ENCODE measurements at places on chromosomes 13 and 19.

DNA sequence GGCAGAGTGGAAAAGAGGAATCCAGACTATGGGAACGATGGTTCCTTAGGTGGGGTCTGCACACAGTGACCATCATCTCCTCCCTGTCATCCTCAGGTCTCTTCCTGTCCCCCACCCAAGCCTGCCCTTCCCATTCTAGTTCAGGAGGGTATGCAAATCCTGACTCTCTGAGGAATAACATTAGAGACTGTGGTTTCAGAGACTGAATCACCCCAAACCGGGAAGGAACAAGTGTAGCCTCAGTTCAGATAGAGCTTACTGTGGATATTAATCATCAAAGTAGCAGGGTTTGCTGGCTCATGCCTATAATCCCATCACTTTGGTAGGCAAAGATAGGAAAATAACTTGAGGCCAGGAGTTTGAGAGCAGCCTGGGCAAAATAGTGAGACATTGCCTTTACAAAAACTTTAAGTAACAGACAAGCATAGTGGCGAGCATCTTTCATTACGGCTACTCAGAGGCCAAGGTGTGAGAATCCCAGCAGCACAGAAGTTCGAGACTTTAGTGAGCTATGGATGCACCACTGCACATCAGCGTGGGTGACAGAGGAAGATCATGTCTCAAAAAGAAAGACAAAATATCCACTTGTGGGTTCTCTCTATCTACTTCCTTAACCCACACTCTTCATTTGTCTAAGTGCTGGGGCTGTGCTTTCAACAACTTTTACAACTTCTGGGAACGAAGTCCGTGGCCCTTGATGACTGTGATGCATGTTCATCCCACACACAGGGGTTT lies 19.3 kb upstream of the LGALS13 start:
- DNase-seq = peak; percentile 16

DNA sequence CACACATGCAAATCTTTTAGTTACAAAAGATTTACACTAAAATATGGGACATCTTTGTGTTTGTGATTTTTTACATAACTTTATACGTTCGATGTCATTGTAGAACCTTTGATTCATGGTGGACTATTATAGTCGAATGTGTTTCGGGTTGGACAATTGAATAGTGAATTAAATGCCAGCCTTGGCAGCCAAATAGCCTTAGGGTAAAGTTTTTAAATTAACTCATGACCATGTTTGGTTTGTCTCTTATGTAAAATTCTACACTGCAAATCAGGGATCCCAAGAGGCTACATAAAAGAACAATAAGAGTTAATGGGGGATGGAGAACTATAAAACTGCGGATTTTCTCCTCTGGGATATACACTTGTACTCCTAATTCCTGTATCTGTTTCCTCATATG lies 1735.6 kb upstream of the SPRY2 start:
- DNase-seq = no peak

- peak; percentile 48 for DNase-seq
Observed at GRCh38 chr19:17205237-17206140, 9.7 kb upstream of the USE1 start.

- DNase-seq = no peak
Observed at GRCh38 chr13:31227063-31227462, 27.3 kb downstream of the B3GLCT start.

GRCh38 chr13:111626371-111627305 lies 306.2 kb downstream of the TEX29 start:
- no peak for DNase-seq

GRCh38 chr13:63403733-63404132 lies 1988.1 kb upstream of the PCDH20 start:
- DNase-seq = no peak

DNA sequence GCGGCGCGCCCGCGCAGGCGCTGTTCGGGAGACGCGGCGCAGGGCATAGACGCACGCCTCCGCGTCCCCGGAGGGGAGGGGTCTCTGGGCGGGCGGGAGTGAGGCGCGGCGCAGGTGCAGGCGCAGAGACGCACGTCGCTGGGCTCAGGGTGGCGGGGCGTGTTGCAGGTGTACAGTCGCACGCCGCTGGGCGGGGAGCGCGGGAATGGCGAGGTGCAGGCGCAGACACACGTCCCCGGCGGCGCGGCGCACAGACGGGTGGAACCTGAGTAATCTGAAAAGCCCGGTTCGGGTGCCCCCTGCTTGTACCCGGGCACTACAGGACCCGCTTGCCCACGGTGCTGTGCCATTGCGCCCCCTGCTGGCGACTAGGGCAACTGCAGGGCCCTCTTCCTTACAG lies 44.7 kb downstream of the PLPP2 start:
- DNase-seq = no peak

- peak; percentile 56 for DNase-seq
Observed at GRCh38 chr19:46000491-46001246, 5.4 kb downstream of the CCDC61 start.

- no peak for DNase-seq
Observed at GRCh38 chr19:55643887-55644176, 383 bp downstream of the ZNF581 start.

DNA sequence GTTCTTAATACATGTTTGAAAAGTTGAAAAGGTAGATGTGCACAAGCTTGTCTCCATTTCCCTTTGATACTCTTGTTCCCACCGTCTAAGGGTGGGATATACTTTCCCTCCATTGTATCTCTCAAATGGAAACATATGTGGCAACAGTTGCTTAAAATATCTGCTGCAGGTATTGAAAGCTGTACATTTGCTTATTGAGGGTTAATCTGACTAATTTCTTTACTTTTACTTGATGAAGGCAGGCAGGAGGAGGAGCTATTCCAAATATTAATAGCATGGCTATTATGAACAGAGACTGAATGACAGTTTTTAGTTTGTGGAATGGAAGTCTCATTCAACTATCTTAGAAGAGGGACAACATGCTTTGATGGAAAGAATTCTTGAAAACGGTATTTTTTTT lies 103.8 kb downstream of the SLC10A2 start:
- no peak for DNase-seq

DNA sequence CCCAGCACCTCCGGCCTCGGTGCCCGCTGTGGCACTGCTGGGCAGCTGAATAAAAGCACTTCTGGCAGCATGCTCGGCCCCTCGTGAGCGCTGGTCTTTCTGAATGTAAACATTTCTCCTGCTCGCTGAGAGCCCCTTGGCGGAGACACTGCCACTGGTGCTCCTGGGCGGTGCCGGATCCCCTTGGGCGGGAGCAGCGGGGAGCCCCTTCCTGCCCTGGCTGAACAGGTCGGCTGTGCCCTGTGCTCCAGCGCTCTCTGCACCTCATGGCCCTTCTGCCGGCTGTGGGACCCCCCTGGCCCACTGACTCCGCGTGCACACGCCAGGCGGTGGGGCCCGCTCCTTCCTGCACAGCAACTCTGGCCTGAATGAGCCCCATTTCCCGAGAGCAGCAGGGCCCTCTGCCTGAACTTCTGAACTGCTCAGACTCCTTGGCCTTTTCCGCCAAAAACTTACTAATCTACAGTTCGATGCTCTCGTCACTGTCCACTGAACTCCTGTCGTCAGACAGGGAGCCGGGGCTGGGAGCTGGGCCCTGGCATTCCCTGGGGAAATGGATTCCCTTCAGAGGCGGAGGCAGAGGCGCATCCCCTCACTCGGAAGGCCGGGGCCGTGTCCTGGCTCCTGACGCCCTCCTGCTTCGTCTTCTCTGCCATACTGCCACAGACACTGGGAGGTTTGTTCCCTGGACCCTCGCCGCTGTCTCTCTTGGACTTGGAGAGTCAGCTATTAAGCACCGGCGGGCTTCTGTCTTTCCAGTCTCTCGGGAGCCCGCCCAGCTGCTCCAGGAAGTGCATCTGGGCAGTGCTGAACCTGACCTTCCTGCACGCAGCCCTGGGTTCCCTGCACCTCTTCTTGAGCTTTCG lies 14.2 kb downstream of the RB1 start:
- no peak for DNase-seq

- DNase-seq = no peak
Observed at GRCh38 chr13:109425821-109426689, 360.3 kb downstream of the IRS2 start.

DNA sequence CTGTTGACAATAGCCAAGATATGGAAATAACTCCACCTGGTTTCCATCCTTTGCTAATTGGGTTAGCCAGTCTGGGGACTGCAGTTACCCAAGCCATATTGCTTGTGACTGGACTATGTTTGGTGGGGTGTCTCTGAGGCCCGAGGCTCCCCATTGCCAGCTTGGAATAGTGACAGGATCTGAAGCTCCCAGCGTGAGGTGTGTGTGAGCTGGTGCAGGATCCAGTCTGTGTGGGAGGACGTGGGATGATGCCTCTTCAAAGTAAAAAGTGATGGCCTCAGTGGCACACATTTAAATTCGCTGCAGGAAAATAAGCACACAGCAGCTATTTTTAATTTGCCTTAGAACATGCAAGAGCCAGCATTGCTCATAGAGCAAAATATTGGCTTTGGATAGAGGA lies 75.0 kb downstream of the TEX26 start:
- no peak for DNase-seq

- no peak for DNase-seq
Observed at GRCh38 chr19:18660051-18660910, 23.2 kb upstream of the CRTC1 start.

GRCh38 chr19:4908360-4908759 lies 941 bp upstream of the UHRF1 start:
- no peak for DNase-seq

DNA sequence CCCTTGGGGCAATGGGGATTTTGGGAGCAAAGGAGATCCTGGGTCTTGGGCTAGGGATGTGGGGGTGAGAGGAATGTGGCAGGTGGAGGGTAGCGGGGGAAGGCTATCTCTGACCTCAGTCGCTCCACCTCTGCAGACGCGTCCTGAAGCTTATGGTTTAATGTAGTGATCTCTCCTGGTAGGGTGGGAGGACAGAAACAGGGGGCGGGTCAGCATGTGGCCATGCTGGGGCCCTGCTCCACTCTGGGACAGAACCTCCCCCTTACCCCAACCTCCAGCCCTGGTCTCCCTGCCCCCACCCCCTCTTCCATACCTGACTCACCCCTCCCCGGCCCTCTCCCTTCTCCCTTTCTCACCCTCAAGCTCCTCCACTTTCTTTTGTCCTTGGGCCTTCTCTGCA lies 1.4 kb downstream of the BST2 start:
- no peak for DNase-seq

- DNase-seq = peak; percentile 52
Observed at GRCh38 chr19:5154129-5154798, 185.4 kb downstream of the KDM4B start.

DNA sequence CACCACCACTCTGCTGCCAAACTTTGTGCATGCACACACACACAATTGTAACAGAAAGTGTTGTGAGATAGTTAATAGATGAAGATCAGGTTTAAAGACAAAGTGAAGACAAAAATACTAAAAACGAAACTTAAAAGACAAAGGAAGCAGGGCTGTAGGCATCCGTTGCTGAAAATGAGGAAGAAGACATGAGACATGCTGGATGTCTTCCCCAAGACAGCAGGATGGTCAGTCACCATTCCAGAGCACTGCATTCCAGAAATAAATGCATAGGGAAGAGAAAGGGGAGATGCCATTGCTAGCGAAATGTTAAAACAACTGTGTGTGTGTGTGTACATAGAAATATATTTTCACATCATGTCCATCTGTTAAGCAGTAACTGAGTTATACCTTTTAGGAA lies 520.1 kb downstream of the SUCLA2 start:
- DNase-seq = no peak

GRCh38 chr19:41626278-41626677 lies 596 bp downstream of the CEACAM4 start:
- DNase-seq = no peak

DNA sequence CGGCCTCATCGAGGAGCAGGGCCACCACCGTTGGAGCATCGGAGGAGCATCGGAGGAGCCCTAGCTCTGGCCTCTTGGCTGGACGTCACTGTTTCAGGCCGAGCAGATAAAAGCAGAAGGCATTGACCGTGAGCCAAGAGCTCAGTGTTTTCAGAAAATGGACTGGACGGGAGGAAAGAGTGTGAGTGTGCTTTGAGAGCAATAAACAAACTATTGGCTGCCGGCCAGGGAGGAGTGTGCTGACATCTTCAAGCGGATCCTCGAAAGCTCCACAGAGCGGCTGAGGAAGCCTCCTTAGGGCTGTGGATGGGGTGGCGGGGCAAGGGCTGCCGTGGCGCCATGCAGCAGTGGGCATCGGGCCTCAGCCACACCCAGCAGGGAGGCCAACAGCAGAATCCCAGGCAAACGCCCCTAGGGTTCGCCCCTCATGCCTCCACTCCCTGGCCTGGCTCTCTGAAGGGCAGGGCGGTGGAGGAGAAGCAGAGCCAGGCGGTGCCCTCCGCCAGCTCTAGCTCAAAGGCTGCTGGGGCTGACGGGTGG lies 41.8 kb downstream of the IRS2 start:
- DNase-seq = no peak

GRCh38 chr19:33005440-33005839 lies 33.4 kb downstream of the FAAP24 start:
- DNase-seq = no peak

DNA sequence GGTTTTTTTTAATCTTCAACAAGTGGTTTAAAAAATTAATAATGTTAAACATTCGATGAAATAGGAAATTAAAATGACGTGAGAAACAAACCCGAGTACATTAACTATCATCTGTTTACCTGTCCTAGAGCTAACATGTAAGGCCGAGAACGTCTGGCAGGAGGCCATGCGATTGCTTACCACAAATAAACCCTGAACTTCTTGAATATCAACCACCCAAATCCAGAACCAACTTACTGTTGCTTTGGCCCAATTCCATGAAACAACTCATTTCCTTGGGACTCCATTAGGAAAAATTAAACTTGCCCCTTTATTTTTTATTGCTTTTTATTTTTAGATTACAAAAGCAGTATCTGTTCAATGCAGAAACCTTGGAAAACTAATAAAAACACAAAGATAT lies 228.9 kb upstream of the IRS2 start:
- no peak for DNase-seq

DNA sequence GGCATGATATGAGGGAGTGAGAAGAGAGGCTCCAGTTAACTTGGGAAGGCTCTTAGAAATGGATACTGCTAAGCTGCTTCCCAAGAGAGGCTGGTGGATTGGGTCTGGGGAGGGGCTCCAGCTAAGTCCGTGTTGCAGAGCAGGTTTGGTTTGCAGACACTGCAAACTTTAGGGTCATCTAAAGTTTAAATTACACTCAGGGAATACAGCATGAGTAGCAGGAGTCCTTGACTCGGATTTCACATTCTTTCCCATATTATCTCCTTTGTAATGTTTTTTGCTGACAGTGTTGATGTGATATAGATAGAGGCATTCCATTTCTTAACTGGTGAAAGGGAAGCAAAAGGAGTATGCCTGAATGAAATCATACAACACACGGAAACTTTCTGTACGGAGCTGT lies 31.9 kb downstream of the SGCG start:
- DNase-seq = no peak

- DNase-seq = no peak
Observed at GRCh38 chr13:110486061-110486715, 75.3 kb downstream of the RAB20 start.

DNA sequence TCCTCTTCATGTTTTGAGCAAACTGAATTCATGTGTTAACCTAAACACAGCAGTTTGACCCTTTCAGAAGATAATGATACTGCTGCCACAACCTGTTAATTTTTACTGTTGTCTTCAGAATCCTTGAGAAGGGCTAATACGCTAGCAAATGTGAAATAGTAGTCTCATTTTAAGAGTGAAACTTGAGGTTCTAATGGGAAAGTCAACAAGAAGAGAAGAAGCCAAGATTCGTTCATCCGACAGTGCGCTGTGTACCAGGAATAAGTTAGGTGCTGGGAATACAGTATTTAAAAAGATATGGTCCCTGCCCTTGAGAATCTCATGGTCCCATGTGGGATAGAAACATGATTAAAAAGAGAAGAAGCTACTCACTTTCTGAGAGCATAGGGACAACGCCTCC lies 134.4 kb downstream of the KL start:
- DNase-seq = no peak

All from stimulated activated CD4-positive, alpha-beta T cell treated with anti-CD3 and anti-CD28 coated beads, Interleukin-2, amount 100 ng/mL, for 48 hours (primary cell).